ENCODE measurements at places on chromosomes 13 and 19.
A peak's percentile ranks its signal among the peaks of the same experiment; 100 is the strongest.

DNA sequence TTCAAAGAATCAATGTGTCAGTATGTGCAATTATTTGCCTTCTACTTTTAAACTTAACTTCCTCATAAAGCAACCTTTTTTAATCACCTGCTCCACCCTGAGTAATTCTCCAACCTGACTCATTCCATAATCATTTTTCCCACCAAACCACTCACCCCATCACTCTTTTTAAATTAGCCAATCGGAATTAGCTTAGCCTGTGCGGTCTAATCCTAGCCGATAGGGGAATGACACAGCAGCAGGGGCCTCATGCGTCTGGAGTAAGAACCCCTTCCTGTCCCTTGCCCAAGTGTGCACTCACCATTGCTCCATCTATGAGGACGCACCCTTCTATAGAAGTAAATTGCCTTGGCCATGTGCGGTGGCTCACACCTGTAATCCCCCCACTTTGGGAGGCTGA lies 27.4 kb upstream of the ZNF83 start:
- DNase-seq, result no peak

- DNase-seq, result no peak
Measured at GRCh38 chr13:90091611-90092010, 1255.9 kb upstream of the MIR17HG start.

- no peak for DNase-seq
Measured at GRCh38 chr19:3822683-3823349, 36.6 kb upstream of the MATK start.

DNA sequence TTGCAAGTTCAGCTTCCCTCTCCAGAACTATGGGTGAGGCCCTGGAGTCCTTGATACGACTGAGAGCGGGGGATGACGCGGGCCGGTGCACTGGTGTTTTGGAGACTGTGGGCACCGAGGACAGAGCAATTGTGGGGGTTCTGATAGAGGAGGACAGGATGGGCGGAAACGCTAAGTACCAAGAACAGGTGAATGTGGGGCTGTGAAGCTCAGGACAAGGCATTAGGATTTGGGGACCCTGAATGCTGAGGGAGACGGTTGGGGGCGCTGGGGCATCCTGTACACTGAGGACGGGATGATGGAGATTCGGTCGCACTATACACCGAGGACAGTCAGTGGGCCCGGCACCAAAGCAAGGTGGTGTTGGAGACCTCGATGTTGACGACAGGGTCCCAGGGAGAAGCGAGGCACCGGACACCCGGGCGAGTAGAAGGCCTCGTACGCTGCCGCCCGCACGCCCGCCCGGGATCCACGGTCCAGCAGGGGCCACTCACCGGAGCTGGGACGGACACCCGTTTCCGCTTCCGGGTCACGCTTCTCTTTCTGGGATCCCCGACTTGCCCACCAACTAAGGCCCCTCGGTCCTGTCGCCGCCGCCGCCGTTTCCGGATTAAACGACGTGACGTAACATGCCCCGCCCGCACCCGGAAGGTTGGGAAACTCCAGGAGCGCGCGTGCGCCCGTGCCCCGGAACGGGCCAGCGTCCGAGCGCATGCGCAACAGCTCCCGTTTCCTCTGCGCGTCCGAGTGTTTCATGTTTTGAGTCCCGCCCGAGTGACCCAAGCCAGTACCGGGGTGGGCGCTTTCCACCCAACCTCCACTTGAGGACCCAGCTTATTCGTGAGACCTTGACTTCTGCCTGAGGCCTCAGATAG lies at the start of gene CHMP2A:
CHMP2A (minus strand) TSS at position 612 of the 875 bp plus-strand sequence. CDS start 893 bp downstream, outside the sequence.
- peak; percentile 100 for DNase-seq

DNA sequence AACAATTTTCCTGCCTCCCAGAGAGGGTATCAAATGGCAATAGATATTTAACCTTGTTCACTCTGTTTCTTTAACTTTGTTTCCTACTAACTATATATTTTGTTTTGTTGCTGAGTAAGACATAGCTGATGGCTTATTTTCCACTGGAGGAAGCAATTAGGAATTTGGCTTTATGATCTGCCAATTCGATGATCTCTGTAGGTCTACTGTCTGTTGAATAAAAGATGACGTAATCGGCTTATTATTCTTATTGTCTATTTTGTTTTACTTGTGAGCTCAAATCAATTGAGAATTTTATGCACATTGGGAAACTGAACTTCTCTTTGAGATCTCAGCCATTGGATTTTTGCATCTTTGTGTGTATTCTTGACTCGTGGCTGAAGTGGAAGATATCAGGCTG lies 862.6 kb downstream of the EFNB2 start:
- DNase-seq, result no peak

GRCh38 chr19:4012092-4012974 lies 4.8 kb downstream of the PIAS4 start:
- DNase-seq, result no peak

- no peak for DNase-seq
Measured at GRCh38 chr19:49213791-49214190, 56.2 kb downstream of the TRPM4 start.

- DNase-seq, result no peak
Measured at GRCh38 chr13:46622630-46623256, 69.8 kb downstream of the LRCH1 start.

DNA sequence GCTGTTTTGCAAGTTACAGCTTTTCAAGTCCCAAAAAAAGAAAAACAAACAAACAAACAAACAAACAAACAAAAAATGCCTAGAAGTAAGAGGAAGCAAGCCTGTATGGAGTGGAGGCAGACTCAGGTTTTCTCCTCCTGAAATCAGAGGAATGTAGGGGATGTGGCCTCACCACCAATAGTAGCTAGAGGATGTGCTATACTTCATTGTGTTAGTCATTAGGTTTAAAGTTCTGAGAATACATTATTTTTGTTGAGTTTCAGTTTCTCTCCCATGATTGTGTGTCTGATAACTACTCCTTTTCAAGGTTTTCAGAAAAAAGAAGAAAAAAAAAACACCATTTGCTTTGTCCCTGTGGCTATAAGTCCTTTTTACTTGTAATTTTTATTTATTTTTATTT lies 524.5 kb downstream of the GPC6 start:
- no peak for DNase-seq

DNA sequence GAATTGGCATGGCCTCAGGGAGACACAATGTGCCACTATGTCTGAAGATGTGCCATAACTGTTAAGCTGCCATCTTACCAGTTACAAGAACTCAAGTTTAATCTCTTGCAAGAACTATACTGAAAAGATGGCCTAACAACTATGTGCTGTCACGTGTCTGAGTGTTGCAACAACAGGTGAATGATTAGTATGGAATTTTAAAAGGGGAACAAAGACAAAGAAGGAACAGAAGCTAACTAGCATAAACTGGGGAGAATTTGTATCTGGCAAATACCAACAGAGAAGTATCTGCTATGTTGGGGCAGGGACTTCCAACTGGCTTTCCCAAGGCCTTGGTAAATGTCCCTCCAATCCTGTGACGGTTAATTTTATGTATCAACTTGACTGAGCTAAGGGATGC lies 11.5 kb upstream of the ACOD1 start:
- no peak for DNase-seq

GRCh38 chr13:101242720-101243119 lies 173.6 kb downstream of the NALCN start:
- no peak for DNase-seq

DNA sequence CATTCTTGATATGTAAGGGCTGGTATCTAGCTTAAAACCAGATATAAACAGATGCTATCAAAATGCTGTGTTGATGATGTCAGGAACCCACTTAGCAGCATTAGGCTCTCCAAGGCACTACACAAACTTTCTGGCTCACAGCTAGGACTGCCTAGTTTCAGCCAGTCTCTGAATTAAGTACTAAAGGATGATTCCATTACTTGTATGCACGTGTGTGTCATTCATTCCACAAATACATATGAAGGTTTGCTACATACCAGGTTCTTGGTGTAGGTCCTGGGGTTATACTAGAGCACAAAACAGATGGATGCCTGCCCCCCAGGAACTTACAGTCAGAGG lies 151.5 kb downstream of the RGCC start:
- DNase-seq, result no peak

GRCh38 chr19:2097203-2097885 lies 629 bp downstream of the IZUMO4 start:
- DNase-seq, result no peak

- DNase-seq, result no peak
Measured at GRCh38 chr19:33251076-33251475, 25.4 kb upstream of the SLC7A10 start.

DNA sequence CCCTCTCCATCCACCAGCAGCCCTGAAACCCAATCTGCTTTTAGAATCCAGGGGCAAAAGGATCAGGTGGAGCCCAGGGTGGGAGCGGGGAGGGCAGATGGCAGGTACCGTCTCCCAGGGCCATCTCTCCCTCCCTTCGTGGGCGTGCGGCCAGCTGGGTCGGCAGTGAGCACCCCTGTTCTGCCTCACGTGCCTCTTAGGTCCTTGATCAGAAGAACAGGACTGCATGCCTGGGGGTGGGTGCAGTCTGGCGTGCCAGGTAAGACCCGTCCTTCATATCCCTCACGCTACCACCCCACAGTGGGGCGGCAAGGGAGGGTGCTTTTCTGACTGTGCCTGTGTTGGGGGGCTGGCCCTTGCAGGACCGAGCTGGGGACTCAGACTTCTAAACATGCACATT lies 2.0 kb downstream of the SLC8A2 start:
- no peak for DNase-seq

DNA sequence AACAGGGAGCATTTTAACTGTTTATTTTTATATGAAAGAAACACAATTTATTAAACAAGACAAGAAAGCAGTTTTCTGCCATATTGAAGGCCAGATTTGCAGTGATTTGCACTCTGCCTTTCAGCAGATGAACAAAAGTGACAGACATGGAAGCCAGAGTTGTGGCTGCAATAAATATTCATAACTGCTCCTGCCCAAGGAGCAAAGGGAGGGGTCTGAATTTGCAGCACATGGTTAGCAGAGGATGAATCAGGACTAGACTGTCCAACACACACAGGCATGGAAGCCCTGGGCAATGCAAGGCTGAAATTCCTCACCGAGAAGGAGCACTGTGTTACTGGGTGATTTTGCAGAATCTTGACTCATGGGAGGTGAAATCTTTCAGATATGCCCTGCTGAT lies 418.2 kb downstream of the DCT start:
- no peak for DNase-seq

GRCh38 chr19:54551950-54552912 lies 21.4 kb upstream of the LILRA2 start:
- DNase-seq, result no peak

GRCh38 chr19:32373585-32374295 lies 28.3 kb downstream of the ZNF507 start:
- DNase-seq, result no peak

DNA sequence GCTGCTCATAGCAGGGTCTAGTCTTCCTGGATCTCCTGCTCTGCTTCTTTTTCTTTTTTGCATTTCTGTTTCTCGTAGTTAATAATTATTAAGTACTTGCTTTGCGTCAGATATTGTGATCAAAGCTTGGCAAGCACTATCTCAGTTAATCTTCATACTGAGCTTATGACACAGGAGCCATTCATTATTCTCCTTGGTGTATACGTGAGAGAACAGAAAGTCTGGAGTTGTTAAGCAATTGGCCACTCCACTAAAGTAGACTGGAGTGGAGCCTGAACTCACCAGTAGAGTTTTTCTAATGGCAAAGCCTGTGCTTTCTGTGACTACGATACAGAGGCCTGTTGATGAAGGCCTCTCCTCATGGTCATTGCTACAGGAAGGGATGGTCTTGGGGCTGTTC lies 285.9 kb downstream of the RFC3 start:
- DNase-seq, result no peak

GRCh38 chr19:11414544-11414943 lies 4.6 kb downstream of the RGL3 start:
- no peak for DNase-seq

DNA sequence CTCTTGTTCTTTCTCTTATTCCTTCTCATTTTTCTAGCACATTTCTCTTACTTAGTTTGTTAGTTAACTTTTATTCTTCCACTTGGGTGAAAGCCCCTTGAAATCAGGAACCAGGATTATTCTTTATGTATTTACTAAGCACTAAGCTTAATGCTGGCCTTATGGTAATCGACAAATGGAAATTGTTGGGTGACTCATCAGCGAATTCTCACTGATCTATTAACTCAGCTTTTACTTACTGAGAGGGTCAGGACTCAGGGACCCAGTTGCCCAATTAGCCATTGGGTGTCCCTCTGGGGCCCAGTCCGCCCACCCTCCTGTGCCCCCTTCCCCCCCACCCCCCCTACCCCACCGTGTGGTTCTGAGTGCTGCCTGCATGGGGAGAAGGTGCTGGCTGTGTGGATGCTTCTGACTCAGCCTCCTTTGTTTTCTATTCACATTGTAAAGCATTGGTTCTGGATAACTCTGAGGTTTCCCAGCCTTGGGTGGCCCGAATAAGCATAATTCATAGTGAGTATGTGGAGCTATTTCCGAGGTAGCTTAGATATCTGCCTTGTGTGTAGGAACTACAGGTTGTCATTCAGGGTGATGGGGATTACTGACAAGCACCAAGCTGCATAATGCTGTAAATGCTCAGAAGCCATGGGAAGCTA lies 240.9 kb downstream of the FGF9 start:
- no peak for DNase-seq

DNA sequence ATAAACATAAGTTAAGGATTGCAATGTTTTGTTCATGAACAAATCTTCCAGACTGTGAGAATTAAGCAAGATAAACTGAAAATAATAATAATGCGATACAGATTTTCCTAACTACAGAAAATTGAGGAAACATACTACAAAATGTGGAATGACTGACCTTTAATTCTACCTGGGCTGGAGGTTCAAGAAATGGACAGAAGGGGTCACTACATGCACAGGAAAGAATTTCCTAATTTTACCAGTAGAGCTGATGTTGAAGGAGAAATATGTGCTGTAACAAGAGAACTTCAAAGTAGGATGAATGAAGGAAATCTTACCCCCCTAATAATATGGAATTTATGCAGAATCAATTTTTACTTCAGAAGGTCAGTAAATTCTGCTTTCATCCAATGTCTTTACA lies 62.3 kb downstream of the ZNF627 start:
- DNase-seq, result no peak

DNA sequence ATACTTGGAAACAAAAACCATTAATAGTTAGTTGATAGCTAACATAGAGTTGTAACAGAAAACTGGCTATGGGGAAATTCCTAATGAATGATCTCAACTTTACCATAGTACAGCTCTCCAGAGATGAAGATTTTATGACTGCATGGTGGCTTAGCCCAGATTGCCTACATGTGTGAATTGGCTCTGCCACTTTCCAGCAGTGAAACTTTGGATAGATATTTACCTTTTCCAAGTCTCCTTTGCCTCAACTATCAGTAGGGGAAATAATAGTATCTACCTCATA lies 161.1 kb downstream of the LACC1 start:
- no peak for DNase-seq

- no peak for DNase-seq
Measured at GRCh38 chr19:4313847-4314490, 9.6 kb downstream of the FSD1 start.

GRCh38 chr19:31817971-31818797 lies 468.9 kb upstream of the TSHZ3 start:
- DNase-seq, result no peak

DNA sequence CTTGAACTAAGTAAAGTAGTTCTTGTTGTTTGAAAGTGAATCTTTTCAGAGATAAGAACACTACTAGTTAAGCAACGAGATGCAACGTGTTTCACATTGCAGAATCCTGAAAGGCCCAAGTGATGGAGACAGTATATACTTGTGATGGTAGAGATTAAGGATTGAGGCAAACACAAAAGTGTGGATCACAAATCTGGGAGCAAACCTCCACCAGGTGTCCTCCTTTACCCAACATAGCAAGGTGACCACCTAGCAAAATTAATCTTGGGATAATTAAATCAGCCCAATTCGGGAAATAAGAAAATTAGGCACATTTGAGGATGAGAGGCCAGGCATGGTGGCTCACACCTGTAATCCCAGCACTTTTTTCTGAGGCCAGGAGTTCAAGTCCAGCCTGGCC lies 563.9 kb downstream of the DACH1 start:
- no peak for DNase-seq

GRCh38 chr19:17420475-17420924 lies 653 bp downstream of the MVB12A start:
- peak; percentile 74 for DNase-seq
